ENCODE measurements at places on chromosomes 2 and 18. TPM values are rescaled to one million over a fixed set of nuclear protein-coding genes. Genes with fewer than 3 reads are reported as not detected.

GRCh38 chr2:157376041-157376440 is 50.4 kb upstream of the ERMN start:
- no peak for DNase-seq

GRCh38 chr2:170461889-170462288 is 253.2 kb upstream of the SP5 start:
- no peak for DNase-seq

DNA sequence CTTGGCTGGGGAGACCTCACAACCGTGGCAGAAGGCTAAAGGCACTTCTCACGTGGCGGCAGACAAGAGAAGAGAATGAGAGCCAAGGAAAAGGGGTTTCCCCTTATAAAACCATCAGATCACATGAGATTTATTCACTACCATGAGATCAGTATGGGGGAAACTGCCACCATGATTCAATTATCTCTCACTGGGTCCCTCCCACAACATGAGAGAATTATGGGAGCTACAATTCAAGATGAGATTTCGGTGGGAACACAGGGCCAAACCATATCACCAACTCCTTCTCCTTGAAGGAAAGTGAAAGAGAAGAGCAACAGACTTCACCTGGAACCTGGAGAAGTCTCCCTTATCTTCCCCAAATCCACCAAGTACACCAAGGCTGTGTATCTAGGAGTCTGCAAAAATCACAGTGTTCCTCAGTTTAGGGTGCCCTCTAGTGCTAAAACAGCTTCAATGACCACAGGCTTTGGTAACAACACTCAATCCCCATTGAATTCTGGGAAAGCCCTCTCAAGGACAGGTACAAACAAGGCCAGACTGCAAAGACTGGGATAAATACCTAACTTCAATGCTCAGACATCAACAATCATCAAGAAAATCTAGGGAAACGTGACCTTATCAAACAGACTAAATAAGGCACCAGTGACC is 148.8 kb upstream of the SRD5A2 start:
- no peak for DNase-seq

DNA sequence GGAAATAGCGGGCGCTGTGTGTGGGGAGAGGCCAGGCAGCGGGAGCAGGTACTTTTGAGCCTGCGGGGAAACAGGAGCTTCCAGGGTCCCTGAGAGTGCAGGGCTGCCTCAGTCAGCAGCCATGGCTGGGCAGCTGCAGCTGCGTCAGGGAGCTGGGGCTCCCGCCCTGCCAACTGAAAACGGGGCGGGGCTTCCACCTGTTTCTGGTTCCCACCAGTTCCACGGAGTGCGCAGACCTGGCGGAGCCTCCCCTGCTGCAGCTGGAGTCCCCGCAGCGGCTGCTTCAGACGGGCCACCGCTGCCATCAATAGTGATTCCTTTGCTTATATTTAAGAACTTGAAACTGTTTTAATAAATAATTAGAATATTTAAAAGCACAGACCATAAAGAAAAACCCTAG is 30.6 kb upstream of the RPRM start:
- DNase-seq = no peak

DNA sequence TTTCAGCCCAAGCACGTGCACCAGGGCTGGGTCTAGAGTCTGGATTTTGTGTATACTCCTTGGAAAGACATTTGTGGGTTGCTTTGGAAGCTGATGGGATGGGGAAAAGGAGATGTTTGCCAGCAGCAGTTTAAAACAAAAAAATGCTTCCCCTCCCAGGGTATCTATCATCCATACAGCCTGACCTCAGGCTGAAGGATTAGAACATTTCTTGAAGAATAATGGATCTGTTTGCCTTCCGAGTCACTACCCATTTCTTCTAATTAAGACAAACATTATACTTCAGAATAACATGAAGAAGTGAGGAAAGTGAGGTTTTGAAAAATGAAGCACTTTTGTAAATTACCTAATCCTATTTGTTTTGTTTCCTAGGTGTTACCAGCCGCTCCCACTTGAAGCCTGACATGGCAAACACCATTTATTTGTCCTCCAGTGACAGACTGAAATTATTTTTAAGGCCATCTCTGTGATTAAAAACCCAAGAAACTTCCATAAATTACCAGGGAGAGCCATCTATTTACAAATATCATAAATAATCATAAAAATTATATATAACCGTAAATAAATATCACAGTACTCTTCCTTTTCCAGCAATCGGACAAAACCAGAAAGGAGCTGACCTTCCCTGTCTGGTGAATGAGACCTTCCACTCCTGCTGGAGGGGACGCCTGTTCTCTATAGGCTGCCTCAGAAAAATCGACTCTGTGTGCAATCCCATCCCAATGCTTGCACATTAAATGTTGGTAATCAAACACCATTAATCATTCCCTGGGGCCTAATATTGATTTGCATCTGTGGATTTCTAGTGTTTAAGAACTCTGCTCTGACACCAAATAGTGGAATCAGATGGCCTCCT is 106.8 kb downstream of the C1D start:
- DNase-seq = peak; percentile 37

GRCh38 chr2:189574793-189575475 is 5.7 kb downstream of the SLC40A1 start:
- no peak for DNase-seq

DNA sequence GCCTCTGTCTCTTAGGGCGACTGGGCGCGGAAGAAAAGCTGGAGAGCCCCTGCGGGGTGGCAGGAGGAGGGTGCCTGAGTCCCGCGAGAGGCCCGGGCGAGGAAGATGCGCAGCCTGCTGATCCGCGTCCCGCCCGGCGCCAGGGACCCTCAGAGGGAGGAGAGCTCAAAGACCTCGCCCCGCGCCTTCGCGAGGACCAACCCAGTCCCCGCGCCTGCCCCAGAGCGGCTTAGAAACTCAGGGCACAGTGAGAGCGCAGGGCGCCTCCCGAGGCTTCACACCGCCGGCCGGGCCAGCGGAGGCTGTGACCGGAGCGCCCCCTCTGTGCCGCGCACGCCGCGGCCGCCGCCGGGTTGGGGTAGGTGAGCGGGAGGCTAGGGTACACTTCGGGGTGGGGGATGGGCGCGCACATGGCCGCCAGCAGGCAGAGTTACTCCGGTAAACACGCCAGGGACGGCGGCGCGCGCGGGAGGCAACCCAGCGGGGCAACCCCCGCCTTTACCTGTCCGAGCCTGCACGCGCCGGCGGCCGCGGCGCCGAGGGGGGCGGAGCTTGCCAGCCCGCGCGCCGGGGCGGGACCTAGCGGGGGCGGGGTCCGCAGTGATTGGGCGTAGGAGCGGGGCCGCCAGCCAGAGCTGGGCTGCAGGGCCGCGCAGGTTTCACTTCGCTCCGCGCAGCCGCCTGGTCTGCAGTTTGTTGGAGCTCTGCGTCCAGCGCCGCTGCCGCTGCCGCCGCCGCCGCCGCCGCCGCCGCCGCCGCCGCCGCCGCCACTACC is at the start of gene BCL2L11:
Gene BCL2L11 (plus strand): TSS at position 662 of the 775 bp plus-strand sequence. CDS start 2,832 bp downstream, outside the sequence.
- peak; percentile 85 for DNase-seq

DNA sequence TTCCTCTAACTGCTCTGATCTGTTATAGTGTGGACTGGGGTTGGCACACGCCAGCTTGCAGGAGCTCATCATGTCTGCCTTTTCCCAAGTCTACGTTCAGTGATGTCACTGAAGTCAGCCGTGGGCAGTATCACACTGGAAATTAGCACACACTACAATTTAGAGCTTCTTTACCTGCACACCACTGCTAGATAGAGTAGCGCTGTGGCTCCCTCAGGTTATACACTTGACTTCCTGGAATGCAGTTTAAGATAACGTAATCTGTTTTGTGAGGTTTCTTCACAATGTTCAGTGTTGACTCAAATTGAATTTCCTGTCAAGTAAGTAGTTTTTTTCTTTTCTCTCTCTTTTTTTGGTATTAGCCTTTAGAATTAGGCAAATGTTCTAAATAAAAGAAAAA is 487.2 kb downstream of the DCDC2C start:
- peak; percentile 14 for DNase-seq

- no peak for DNase-seq
Measured at GRCh38 chr2:102258386-102259074, 52.8 kb upstream of the IL1RL1 start.

DNA sequence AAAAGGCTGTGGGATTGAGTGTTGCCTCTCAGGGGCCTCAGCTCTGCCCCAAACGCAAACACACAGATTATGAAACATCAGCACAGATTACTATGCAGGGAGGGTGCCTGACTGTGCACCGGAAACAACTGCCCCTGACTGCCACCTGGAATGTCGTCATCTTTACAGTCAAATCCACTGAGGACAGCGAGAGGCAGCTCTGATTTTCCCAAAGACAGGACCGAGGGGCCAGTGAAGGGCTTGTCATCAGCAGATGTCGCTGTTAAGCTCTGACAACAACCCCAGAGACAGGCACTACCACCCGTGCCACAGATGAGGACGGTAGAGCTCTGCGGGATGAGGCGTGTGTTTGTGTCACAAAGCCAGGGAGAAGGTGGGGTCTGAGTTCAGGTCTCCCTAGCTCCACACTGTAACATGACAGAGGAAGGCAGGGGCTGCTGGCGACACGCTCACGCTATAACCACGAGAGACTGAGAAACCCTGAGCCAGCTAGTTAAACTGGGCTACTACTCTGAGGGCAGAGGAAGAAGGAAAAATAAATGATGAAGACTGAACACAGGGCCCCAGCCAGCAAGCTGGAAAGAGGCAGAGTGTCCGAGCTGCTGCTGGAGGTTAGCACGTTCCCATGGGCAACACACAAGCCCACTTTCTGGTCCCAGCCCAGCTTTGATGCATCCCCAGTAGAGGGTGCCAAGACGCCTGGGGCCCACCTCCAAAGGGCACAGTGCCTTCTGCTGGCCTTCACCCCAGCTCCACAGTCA is 47.0 kb downstream of the PARD6G start:
- DNase-seq = no peak

DNA sequence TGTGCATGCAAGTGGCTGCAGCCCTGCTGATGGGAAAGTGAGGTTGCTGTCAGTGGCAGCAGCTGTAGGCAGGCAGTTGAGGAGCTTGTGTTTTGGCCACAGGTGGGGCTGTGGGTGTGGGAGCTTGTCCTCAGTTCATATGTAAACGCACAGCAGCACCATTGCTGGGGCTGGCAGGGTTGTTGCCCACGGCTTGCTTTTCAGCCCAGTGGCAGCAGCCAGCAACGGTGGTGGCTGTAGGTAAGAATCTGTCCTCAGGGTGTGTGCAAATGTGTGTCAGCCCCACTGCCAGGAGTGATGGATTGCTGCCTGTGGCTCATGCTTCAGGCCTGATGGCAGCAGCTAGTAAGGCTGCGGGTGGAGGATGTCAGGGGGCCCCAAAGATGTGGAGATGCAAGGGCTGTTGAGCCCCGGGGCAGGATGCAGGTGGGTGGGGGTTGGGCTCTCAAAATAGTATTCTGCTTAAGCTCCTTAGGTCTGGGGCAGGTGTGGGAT is 141.3 kb upstream of the THUMPD2 start:
- DNase-seq = no peak

- DNase-seq = no peak
Measured at GRCh38 chr2:197254776-197255530, 55.6 kb downstream of the ANKRD44 start.

DNA sequence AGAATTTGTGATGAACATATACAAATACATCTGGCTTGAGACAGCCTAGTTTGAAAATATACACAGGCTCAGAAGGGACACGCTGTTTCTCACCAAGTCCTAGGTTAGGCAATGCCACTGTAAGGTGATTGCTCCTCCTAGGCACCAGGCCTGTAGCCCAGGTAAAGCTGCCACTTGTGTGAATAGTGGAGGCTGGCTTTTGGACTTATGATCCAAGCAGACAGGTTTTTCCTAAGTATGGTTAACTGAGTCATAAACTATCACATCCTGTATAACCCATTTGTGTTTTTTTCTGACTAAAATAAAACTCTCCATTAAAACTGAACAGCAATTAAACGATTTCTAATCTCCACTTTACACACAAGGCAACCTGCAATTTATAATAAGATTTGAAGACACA is 81.0 kb downstream of the SEMA4F start:
- DNase-seq = no peak

The DYTN gene
- not detected for polyA plus RNA-seq

The ALPG gene
- not detected for polyA plus RNA-seq

The PID1 gene
- 28.1 TPM for polyA plus RNA-seq

- no peak for DNase-seq
Measured at GRCh38 chr2:219907011-219907365, 279.6 kb downstream of the SLC4A3 start.

- DNase-seq = no peak
Measured at GRCh38 chr2:161004379-161004778, 155.8 kb upstream of the TANK start.

DNA sequence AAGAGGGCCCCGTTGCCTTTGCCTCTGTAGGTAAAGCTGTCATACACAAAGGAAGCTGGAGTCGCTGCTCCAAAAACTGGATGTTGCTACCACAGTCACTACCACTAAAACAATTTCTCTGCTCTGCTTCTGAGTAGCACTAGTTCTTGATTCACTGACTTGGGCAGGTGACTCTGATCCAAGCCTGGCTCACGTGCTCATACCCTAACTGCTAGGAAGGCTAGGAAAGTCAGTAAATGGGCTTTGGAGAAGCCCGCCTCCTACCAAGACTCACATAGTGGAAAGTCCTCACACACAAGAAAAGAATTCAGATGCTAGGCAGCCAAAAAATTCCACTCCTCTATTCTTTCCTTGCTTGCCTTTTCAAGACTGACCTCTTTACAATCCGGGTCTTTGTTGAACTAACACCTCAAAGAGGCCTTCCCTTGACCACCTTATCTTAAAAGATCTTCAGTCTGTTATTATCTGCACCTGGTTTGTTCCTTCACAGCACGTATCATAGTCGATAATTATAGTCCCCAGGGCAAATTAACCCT is 11.4 kb upstream of the DYNC1I2 start:
- no peak for DNase-seq

DNA sequence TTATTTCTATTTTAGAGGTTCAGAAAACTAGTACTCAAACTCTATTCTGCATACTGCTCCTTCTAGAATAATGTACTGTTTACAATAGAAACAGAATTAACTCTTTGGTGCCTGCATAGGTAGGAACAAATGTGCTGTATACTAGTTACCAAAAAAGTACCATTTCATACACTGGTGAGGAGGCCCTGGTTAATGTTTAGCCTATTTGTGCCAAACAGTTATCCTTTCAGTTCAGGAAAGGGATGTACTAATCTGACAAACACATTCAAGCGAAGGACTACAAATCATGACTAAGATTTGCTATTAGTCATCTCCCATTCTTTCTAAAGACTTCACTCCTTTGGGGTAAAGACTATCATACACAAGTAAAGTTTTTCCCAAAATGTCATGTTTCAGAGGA is 47.4 kb downstream of the EXOC6B start:
- no peak for DNase-seq

DNA sequence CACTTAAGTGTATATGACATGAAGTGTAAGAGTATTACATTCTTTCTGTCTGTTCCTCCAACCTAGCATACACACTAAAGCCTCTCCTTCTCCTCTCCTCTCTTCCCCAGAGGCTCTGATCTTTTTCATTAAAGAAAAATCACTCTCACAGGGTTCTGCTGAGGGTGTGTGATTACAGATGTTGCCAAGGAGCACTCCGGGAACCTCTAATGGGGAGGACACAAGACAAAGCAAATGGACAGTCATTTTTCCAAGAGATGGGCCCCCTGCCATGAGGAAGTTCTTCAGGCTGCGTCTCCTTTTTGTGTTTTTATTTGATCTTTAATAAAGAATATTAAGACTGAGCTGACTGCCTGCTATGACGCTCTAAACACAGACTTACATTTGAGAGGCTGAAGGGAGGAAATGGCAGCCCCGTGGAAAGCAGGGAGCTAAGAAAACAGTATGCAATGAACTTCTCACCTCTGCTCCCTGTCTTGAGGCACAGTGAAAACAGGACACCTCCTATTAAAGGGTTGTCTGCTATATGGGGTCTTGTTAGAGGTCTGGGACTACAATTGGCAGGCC is 578.1 kb downstream of the PIK3C3 start:
- DNase-seq = no peak

The COL5A2 gene
- 194 TPM for polyA plus RNA-seq

Data from left lung (tissue), 14 donors.